NCI-H446 (cell line): ENCODE measurements at places on chromosomes 2 and 18.

GRCh38 chr2:84643991-84644390 lies 127.7 kb downstream of the DNAH6 start:
- DNase-seq, result no peak

- no peak for DNase-seq
Measured at GRCh38 chr18:23716516-23716915, 27.3 kb downstream of the LAMA3 start.

- DNase-seq, result no peak
Measured at GRCh38 chr2:157292853-157293252, 32.8 kb downstream of the ERMN start.

DNA sequence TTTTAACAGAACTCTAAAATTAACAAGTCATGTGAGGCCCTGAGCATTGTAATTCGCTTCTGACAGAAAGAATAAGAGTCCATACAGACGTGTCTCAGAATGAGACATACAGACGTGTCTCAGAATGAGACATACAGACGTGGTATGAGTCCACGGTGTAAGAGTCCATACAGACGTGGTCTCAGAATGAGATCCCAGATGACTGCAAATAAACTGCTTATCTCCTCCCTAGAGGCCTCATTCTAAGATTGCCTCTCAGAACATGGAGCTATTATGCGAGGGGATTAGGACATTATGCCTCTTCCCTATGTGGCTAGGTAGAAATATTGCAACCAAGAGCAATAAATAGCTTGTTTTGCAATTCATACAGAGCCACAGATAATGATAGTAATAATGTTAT lies 63.9 kb downstream of the NEB start:
- DNase-seq, result no peak

- DNase-seq, result no peak
Measured at GRCh38 chr18:8188184-8188583, 421.1 kb upstream of the RAB12 start.

DNA sequence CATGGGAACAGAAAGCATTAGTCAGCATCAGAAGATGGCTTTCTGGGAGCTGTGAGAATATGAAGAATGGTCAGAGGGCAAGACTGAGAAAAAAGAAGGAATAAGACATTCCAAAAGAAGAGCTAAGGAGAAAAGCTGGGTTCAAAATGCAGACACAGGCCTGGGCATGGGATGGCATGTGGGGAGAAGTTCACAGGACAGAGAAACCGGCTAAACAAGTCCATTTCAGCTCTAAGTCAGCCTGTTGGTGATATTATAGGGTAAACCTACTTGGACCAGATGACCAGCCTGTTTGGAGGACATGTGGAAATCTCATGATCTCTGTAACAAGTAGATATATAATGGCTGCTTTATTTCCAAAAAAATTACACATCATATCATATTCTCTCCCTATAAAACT lies 91.7 kb upstream of the MEIS1 start:
- no peak for DNase-seq
